A549 treated with CpdA at 1 μM for 4 hours (cell line): ENCODE measurements at places on chromosomes 13 and 19. TPM values are rescaled to one million over a fixed set of nuclear protein-coding genes. Genes with fewer than 3 reads are reported as not detected.

Gene CRX
- not detected in 5 replicates for total RNA-seq

Gene LMTK3
- 2.7 to 4.7 TPM (median 4.4 TPM) in 5 replicates for total RNA-seq

Gene FPR2
- not detected in 5 replicates for total RNA-seq

Gene GARIN5A
- 1.9 to 2.3 TPM (median 2.2 TPM) in 5 replicates for total RNA-seq

Gene GTF2F1
- total RNA-seq: 56.8 to 65.9 TPM (median 61.0 TPM) in 5 replicates

Gene PRDX2
- 0.41 to 0.94 TPM (median 0.74 TPM) in 5 replicates for total RNA-seq

Gene ZSCAN1
- not detected in 5 replicates for total RNA-seq

Gene AP1M2
- total RNA-seq: 26.7 to 47.6 TPM (median 40.6 TPM) in 5 replicates

Gene ZNF737
- 0.03 to 0.29 TPM (median 0.09 TPM) in 3 of 5 replicates, not detected in the others for total RNA-seq
